Kidney epithelial cell (primary cell): ENCODE measurements at places on chromosomes 1 and 21. TPM values are rescaled to one million over a fixed set of nuclear protein-coding genes. Genes with fewer than 3 reads are reported as not detected.

The SPRR2F gene
- total RNA-seq = not detected in 2 replicates

The SUSD4 gene
- total RNA-seq = 0.84 and 1.8 TPM in 2 replicates

The FALEC gene
- total RNA-seq = not detected in 2 replicates

The USH2A gene
- not detected in 2 replicates for total RNA-seq

The HMGCS2 gene
- not detected in 2 replicates for total RNA-seq

The FMO1 gene
- not detected in 2 replicates for total RNA-seq

The ADARB1 gene
- 3.3 and 6.9 TPM in 2 replicates for total RNA-seq

The BRINP2 gene
- total RNA-seq = 0.07 TPM in 1 of 2 replicates, not detected in the other

The S100A5 gene
- total RNA-seq = 0.75 TPM in 1 of 2 replicates, not detected in the other
